ENCODE measurements at places on chromosomes 13 and 19.

DNA sequence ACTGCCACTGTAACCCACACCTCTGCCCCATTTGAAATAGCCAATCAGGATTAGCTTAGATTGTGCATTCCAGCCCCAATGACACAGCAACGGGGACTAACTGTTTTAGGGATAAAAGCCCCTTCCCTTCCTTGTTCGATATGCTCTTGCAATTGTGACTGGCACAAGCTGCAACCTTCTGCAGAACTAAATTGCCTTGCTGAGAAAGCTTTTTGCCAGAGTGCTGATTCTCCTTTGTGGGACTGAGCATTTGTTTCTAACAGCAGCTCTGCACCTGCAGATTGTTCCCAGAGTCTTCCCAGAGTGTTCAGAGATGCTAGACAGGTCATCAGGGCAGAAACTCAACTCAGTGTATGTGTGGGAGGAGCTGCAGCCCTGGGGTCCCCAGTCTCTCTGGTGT lies 115.8 kb downstream of the ZNF675 start:
- no peak for DNase-seq

DNA sequence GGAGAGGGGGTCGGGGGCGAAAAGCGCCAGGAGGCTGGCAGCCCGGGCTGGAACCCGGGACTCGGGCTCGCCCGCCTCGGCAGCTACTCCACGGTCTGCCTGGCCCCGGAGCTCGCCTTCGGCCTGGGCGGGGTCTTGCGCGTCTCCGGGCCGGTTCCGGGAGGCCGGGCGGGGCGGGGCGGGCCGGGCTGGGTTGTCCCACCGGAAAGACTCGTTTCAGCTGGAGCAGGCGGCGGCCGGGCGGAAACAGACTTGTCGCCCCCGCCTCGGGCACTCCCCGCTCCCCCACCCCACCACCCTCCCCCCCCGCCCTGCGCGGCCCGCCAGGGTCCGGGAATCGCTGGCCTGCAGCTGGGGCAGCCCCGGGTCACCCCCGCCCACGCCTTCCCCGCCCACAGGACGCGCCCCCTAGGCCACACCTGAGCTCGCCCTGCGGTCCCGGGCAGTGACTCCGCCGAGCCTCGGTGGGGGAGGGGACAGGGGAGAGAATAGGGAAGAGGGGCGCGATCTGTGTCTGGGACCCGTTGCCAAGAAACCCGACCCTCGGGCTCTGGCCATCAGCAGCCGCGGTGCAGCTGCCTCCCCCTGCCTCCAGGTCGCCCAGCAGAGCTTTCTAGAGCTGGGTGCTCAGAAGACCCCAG lies 109.4 kb downstream of the KCTD15 start:
- DNase-seq: no peak

GRCh38 chr13:112971288-112971643 lies 2.3 kb downstream of the MCF2L start:
- DNase-seq: no peak

DNA sequence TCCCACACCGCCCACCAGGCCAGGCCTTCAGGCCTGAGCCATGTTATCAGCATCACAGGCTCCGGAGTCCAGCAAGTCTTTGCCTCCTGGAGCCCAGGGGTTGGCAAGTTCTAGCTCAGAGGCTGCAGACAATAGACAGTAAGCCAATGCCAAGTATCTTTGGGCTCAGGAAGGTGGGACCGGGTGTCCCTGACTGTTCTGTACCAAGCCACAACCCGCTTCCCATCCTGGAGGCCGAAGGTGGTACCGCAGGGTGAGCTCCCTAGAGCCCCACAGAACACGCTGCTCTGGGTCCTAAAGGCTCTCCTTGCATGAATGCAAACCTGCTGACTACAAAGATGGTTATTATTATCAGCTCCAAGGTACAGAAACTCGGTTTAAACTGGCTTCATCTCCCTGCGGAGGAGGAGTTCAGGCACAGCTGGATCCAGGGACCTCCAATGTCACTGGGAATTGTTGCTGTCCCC lies 5.5 kb upstream of the FSTL3 start:
- no peak for DNase-seq

DNA sequence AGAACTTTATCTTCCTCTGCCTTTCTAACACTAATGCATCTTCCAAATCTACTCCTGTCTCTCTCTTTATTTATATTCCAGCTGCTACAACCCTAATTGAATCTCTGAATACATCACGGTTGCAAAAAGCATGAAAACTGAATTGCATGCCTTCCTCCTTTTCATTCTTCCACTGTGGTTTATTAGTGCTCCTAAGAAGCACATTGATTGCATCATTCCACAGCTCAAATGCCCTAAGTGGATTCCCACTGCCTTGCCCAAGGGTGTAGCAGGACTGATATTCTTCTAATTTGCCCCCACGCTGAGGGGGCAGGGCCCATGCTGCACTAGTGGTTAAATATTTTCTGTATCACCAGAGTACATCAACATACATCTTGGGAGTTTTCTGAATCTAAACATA lies 640.8 kb downstream of the EFNB2 start:
- no peak for DNase-seq

- DNase-seq: no peak
Measured at GRCh38 chr13:71515744-71516038, 351.3 kb downstream of the DACH1 start.

- DNase-seq: no peak
Measured at GRCh38 chr13:80274643-80275042, 66.3 kb downstream of the SPRY2 start.

GRCh38 chr13:70284371-70284770 lies 176.1 kb upstream of the KLHL1 start:
- DNase-seq: no peak

- no peak for DNase-seq
Measured at GRCh38 chr13:112330479-112331381, 45.4 kb upstream of the SPACA7 start.

DNA sequence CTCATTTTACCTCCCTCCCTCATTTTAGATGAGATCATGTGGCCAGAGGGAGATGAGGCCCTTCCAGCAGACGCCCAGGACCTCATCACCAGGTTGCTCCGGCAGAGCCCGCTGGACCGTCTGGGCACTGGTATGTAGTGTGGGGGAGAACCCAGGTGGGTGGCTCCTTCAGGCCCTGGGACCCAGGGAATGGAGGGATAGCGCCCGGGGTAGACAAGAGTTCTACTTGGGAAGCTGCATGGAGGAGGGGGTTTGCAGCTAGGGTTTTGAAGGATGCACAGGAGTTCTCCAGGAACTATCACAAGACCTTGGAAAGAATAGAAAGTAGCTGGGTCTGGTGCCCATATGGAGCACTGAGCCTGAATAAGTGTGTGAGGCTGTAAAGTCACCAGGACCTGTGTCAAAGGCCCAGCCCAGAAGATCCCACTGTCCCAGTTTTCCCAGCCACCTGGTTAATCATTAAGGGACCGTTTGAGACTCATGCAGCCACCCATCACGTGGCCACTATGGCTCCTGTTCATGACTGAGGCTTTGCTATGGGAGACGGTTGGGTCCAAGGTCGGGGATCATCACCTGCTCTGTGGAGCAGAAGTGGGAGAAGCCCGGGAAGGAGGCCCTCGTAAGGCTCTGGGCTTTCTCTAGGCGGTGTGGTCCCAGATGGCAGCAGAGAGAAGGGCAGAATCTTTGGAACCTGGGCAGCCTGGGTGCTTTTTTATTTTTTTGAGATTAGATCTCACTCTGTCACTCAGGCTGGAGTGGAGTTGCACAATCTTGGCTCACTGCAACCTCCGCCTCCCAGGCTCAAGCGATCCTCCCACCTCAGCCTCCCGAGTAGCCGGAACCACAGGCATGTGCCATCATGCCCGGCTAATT lies 17.0 kb upstream of the PIK3R2 start:
- no peak for DNase-seq

- DNase-seq: no peak
Measured at GRCh38 chr13:113001241-113002140, 32.5 kb downstream of the MCF2L start.

- DNase-seq: no peak
Measured at GRCh38 chr13:45300190-45300985, 40.6 kb downstream of the TPT1 start.

GRCh38 chr13:45654633-45655349 lies 39.3 kb upstream of the ERICH6B start:
- no peak for DNase-seq

DNA sequence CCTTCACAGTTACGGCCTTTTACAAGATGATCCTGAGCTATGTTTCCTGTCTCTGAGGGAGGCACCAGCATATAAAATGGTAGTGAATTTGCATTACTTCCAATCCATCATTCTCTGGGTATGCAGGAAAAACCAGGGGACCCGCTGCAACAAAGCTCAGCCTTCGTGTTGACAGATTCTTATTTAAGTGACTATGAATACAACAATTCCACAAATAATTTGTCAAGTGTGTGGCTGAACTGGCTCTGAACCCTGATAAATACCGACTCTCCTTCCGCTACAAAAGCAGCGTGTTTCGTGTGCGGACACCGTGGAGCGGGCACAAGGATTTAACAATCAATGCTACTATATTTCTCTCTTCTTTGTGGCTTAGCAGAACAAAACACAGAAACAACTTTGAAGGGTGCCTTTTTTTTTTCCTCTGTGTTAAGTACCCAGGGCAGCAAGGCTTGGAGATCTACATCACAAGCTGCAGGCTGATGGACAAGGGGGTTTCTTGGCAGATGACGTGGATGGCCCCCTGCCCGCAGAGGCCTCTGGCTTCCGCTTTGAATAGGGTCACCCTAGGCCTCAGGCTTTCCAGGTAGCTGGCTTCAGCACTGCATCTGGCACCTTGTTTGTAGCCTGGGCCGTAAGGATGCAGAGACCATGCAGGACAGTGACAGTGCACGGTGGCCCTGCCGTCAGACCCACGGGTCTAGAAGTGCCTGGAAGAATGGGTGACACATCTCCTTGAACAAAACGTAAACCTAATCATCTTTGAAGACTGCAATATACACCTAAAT lies 280.5 kb upstream of the TSHZ3 start:
- DNase-seq: no peak

DNA sequence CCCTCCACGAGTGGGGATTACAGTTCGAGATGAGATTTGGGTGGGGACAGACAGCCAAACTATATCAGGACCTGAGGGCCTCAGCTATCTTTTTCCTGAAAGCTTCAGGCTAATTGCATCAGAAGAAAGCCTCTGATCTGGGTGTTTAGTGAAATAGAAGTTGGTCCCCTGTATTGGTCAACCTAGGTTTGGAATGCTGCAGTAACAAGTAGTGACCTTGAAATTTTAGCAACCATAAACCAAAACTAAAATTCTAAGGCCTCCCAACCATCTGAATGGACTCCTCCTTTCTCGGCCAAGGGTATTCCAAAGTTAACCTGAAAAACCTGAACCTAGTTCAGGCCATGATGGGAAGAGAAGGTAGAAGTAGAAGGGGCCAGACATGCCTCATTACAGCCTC lies 34.9 kb upstream of the OR10H1 start:
- DNase-seq: no peak

DNA sequence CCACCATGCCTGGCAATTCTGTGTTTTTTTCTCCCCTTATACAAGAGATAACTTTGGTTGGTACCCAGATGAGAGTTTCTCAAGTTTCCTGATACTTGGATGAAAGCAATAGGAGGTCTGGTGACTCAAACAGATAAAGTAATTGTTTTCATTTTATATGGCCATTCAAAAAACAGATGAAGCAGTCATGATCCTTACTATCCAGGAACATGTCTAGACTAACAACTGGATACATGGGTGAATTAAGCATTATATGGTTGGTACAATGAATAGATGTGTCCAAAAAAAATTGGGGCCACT lies 8.5 kb downstream of the ZNF430 start:
- no peak for DNase-seq

DNA sequence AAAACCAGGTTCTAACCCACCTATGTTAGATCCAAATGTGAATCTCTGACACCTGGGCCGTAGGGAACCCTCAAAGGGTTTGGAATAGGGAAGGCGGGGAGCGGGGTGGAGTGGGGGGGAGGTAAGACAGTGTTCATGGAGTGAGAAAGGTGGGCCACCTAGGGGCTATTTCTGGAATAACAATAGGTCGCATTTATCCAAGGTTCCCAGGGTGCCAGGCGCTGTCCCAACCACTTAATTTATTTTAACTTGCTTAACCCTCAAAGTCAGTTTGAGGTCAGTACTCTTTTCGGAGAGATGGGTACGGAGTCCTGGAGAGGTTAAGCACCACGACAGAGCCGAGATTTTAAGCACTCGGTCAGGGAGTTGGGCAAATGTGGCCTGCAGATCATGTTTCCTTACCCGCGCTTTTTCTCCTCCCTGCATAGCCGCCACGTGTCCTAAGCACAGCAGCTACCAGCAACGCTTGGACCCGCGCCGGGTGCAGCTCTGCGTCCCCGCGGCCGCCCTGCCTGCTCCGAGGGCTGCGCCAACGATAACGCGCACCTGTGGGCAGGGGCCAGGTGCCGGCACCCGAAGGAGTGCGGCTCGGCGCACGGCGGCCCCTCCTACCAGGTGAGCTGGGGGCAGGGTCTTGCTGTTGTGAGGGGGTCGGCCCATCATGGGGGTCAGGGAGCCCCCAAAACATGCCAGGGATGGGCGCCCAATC lies 25.0 kb upstream of the FXYD3 start:
- DNase-seq: peak; percentile 22

DNA sequence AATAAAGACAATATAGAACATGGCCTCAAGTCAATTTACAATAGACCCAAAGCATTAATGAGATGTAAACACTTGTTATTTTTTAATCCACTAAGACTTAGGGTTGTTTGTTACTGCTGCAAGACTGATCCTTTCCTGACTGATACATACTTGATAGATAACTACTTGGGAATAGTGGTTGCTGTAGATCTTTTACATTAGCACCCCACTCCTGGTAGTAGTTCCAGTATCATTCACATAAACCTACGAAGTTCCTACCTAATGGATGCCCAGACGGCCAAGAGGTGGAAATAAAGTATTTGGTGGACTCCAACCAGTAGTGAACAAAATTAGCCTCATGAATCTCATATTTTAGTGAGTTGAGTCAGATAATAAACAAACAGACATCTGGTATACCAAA lies 26.9 kb downstream of the ADGRE1 start:
- DNase-seq: no peak

- no peak for DNase-seq
Measured at GRCh38 chr13:32228330-32229041, 86.7 kb downstream of the ZAR1L start.

DNA sequence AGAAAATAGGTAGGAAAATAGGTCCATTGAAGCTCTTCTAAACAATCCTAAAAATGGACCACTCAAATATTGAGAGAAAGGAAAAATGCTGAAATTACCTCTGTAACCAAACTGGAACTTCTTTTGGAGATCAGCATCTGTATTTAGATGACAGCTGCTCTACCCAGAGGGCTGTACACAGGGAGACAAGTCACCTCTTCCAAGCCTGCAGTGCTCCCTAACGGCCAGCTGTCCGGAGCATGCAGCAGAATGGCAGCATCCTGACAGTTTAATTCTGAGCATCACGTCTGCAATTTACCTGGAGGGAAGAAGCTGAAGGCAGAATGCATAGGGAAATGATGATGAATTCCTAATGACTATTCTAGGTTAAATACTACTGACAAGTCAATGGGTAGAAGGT lies 62.8 kb upstream of the DIAPH3 start:
- no peak for DNase-seq

- DNase-seq: no peak
Measured at GRCh38 chr13:110546926-110547325, 14.6 kb downstream of the RAB20 start.

All from stimulated activated CD4-positive, alpha-beta T cell treated with anti-CD3 and anti-CD28 coated beads, Interleukin-12 subunit alpha, Interleukin-12 subunit beta, amount 100 ng/mL, for 4 hours (primary cell).